Activated naive CD4-positive, alpha-beta T cell treated with anti-CD3 and anti-CD28 coated beads, Interleukin-2, amount 10 ng/mL, durations not matched to agents 5 hours and 36 hours (primary cell): ENCODE measurements at places on chromosomes 7 and 10. TPM values are rescaled to one million over a fixed set of nuclear protein-coding genes. Genes with fewer than 3 reads are reported as not detected.

Gene REPIN1
- 56.7 TPM for total RNA-seq

Gene PNLIPRP3
- not detected for total RNA-seq

Gene FKBP9
- 0.75 TPM for total RNA-seq

Gene TEX47
- not detected for total RNA-seq

Gene PRKAG2
- 29.2 TPM for total RNA-seq

Gene TDRD1
- total RNA-seq = 0.35 TPM

Gene GPR26
- total RNA-seq = not detected

Gene BLNK
- total RNA-seq = not detected

Gene SMKR1
- total RNA-seq = 2.2 TPM

Gene LRIT1
- not detected for total RNA-seq

Gene TMEM130
- total RNA-seq = not detected

Gene MACROH2A2
- total RNA-seq = 5.0 TPM

Gene ADCYAP1R1
- not detected for total RNA-seq

Gene SRRM3
- total RNA-seq = not detected

Gene TRPV5
- total RNA-seq = not detected

Gene ADAM22
- 2.2 TPM for total RNA-seq

Gene OPALIN
- total RNA-seq = not detected

Gene FOXI2
- not detected for total RNA-seq

Gene LHFPL3
- total RNA-seq = not detected

Gene DLX6
- total RNA-seq = not detected

Gene CREB5
- total RNA-seq = not detected

Gene GTF2IRD1
- total RNA-seq = 2.1 TPM

Gene CALML5
- not detected for total RNA-seq

Gene FAM24B
- total RNA-seq = 8.5 TPM

Gene LBX1
- not detected for total RNA-seq

Gene ACHE
- not detected for total RNA-seq

Gene TPST1
- 4.2 TPM for total RNA-seq

Gene MSMB
- total RNA-seq = not detected

Gene TAS2R4
- 1.1 TPM for total RNA-seq

Gene PVRIG
- total RNA-seq = 70.9 TPM

Gene P4HA1
- 44.3 TPM for total RNA-seq

Gene DNAJC9
- total RNA-seq = 43.8 TPM

Gene CCSER2
- total RNA-seq = 84.4 TPM

Gene ZCCHC24
- total RNA-seq = 0.76 TPM

Gene GARIN1A
- total RNA-seq = 0.45 TPM

Gene SSMEM1
- total RNA-seq = not detected

Gene MACC1
- not detected for total RNA-seq

Gene TCERG1L
- total RNA-seq = not detected

Gene AKR1C2
- not detected for total RNA-seq

Gene PLEKHS1
- total RNA-seq = not detected

Gene VSIR
- total RNA-seq = 132 TPM

Gene GET4
- total RNA-seq = 41.9 TPM

Gene LAMTOR4
- 180 TPM for total RNA-seq

Gene YWHAG
- total RNA-seq = 62.1 TPM

Gene STEAP4
- not detected for total RNA-seq

Gene PRF1
- total RNA-seq = 63.5 TPM
